GM13976 (cell line): ENCODE measurements at places on chromosomes 7 and 10.

GRCh38 chr10:5735119-5735518 lies 50.5 kb downstream of the TASOR2 start:
- no peak for DNase-seq

DNA sequence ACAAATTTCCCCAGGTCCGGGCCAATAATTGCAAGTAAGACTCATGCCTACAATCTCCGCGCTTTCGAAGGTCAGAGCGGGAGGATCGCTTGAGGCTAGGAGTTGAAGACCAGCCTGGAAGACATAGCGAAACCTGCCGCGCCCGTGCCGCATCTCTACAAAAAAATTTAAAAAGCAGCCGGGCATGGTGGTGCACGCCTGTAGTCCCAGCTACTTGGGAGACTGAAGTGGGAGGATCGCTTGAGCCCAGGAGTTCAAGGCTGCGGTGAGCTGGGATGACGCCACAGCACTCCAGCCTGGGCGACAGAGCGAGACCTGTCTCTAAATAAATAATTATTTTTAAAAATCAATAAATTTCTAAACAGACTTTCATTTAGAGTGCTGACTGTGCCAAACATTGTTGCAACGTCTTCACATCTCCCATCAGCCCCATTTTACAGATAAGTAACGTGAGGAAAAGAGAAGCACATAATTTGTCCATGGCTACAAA lies 494 bp upstream of the CFAP43 start:
- no peak for DNase-seq

- no peak for DNase-seq
Observed at GRCh38 chr7:1931256-1931950, 261.3 kb downstream of the ELFN1 start.

- no peak for DNase-seq
Observed at GRCh38 chr10:29199941-29200679, 88.8 kb upstream of the LYZL1 start.

GRCh38 chr7:106737202-106737562 lies 76.2 kb upstream of the CCDC71L start:
- DNase-seq: no peak

GRCh38 chr7:13411636-13412035 lies 577.8 kb downstream of the ETV1 start:
- no peak for DNase-seq

DNA sequence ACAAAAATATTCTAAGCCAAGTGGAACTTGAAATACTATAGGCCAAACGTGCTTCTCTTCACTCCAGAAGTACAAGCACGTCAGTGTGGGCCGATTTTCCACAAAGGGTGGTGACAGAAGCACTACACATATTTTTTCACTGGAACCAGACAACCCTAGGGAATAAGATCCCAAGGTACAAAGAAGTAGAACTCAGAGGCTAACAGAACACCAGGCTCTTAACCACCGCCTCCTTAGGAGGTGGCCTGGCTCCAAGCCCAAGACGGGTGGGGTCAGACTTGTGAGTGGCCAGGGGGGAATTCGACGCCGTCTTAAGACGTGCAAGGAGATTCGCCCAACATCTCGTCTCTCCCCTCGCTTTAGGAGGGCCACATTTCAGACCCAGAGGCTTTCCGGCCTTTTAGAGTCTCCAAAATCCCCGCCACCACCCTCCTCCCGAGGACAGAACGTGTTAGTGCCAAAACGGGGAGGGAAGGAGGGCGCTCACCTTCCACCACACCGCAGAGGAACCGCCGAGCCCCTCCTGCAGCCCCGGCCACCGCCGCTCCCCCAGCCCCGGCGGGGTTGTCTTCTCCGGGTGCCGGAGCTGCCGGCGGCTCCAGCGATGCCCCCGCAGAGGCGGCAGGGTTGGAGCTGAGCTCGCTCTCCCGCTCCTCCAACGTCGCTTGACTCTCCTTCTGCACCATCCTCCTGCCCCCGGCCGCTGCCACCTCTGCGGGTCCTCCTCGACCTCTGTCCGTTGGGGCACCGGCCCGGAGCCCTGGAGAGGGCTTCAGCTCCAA lies 716 bp downstream of the OGA start:
- DNase-seq: peak; percentile 50
